Activated CD4-positive, alpha-beta memory T cell treated with anti-CD3 and anti-CD28 coated beads for 36 hours (primary cell): ENCODE measurements at places on chromosomes 1 and 21. TPM values are rescaled to one million over a fixed set of nuclear protein-coding genes. Genes with fewer than 3 reads are reported as not detected.

The SPRR2A gene
- total RNA-seq = not detected

The KCNE2 gene
- not detected for total RNA-seq

The OR6Y1 gene
- total RNA-seq = not detected

The LCE1E gene
- total RNA-seq = not detected

The PTGER3 gene
- not detected for total RNA-seq

The OR2T33 gene
- not detected for total RNA-seq

The IL6R gene
- total RNA-seq = 30.5 TPM

The SYCP1 gene
- total RNA-seq = not detected

The TNFRSF14 gene
- 152 TPM for total RNA-seq

GRCh38 chr1:53087332-53088285 lies 25.6 kb downstream of the PODN start:
- no peak for DNase-seq
- H3K27me3 ChIP-seq = no peaks in the 10 kb centered on the region
- H3K36me3 ChIP-seq = no peaks in the 10 kb centered on the region
- H3K4me3 ChIP-seq = no peak overlapping the region

DNA sequence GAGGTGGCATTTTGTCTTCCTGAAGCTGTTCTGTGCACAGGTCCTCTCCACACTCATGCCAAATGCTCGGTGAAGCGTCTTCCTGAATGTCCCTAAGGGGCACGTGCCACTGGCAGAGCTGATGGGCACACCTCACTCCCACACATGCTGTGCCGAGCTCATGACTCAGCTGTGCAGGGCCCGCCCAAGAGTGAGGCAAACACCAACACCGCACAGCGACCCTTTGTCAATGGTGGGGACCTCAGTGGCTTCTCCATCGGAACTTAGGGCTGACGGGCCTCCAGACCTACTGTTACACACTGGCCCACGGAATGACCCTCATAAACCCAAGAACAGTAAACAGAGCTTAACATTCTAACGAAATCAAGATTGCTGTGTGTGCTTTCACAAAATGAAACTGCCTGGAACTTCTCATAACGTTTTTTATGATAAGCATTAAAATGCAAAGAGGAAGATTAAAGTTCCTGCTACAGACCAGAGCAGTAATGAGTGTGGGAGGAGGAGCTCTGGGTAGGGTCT lies 89.3 kb downstream of the SIM2 start:
- no peak overlapping the region for H3K27ac ChIP-seq
- peaks cover 4% of the 10 kb centered on the region for H3K36me3 ChIP-seq
- DNase-seq = no peak
- no peaks in the 10 kb centered on the region for H3K4me1 ChIP-seq

- no peak overlapping the region for H3K27ac ChIP-seq
- no peaks in the 10 kb centered on the region for H3K36me3 ChIP-seq
- DNase-seq = no peak
- H3K27me3 ChIP-seq = no peaks in the 10 kb centered on the region
- H3K4me3 ChIP-seq = no peak overlapping the region
- H3K4me1 ChIP-seq = peaks cover 49% of the 10 kb centered on the region
Observed at GRCh38 chr1:192557841-192558595, 17.6 kb upstream of the RGS1 start.

- peaks cover 9% of the 10 kb centered on the region for H3K27me3 ChIP-seq
- H3K4me1 ChIP-seq = no peaks in the 10 kb centered on the region
- no peak overlapping the region for H3K27ac ChIP-seq
- H3K4me3 ChIP-seq = no peak overlapping the region
- DNase-seq = no peak
- no peaks in the 10 kb centered on the region for H3K36me3 ChIP-seq
Observed at GRCh38 chr1:47745715-47746609, 251.2 kb downstream of the TRABD2B start.

- peaks cover 14% of the 10 kb centered on the region for H3K4me1 ChIP-seq
- H3K4me3 ChIP-seq = no peak overlapping the region
- H3K36me3 ChIP-seq = no peaks in the 10 kb centered on the region
- H3K27me3 ChIP-seq = no peaks in the 10 kb centered on the region
Observed at GRCh38 chr1:51690285-51690961, 73.5 kb downstream of the OSBPL9 start.

DNA sequence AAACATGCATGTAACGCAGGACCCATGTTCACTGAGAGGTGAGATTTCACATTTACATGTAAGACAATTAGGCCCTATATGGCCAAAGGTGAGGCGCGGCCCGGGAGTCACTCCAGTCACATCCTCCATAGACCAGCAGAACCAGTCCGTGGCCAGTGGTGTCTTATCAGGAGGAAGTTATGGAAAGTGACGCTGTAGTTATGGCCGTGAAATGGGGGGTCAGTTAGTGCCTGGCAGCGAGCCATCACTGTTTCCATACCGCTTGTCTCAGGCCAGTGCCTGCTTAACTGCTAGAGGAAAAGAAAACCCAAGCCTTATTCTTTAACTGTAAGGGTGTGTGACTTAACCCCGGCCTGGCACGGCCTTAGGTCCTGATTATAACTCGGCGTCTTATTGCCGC lies 6.1 kb downstream of the C1orf159 start:
- H3K4me1 ChIP-seq = peaks cover 11% of the 10 kb centered on the region
- H3K27ac ChIP-seq = no peak overlapping the region
- peaks cover 32% of the 10 kb centered on the region for H3K36me3 ChIP-seq
- no peak for DNase-seq

GRCh38 chr1:116311193-116311592 lies 61.9 kb upstream of the ATP1A1 start:
- no peaks in the 10 kb centered on the region for H3K27me3 ChIP-seq
- H3K27ac ChIP-seq = no peak overlapping the region
- DNase-seq = no peak
- H3K4me3 ChIP-seq = no peak overlapping the region
- H3K36me3 ChIP-seq = no peaks in the 10 kb centered on the region
- peaks cover 7% of the 10 kb centered on the region for H3K4me1 ChIP-seq

DNA sequence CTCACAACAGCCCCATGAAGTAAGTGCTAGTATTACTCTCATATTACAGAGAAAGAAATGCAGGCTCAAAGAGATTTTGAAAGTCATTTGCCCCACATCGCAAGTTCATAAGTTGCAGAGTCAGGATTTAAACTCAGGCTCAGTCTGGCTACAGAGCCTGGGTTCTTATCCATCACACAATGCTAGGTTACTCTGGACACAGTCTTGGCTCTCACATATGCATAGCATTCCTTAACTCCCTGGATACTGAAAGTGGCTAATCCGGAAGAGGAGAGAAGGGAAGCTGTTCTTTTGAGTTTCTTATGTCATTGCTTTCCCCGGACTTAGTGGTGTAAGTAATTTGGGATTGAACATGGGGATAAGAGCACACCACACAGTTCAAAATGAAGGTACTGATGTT lies 357.4 kb upstream of the PLXNA2 start:
- H3K36me3 ChIP-seq = no peaks in the 10 kb centered on the region
- no peak for DNase-seq
- no peak overlapping the region for H3K4me3 ChIP-seq
- H3K4me1 ChIP-seq = peaks cover 7% of the 10 kb centered on the region
- H3K27me3 ChIP-seq = peaks cover 10% of the 10 kb centered on the region
- H3K27ac ChIP-seq = no peak overlapping the region
